ENCODE measurements at places on chromosomes 16 and 17. TPM values are rescaled to one million over a fixed set of nuclear protein-coding genes. Genes with fewer than 3 reads are reported as not detected.

Gene CLEC19A
- not detected for total RNA-seq

GRCh38 chr17:57862694-57863667 lies 13.1 kb upstream of the MRPS23 start:
- no peak for DNase-seq

Gene OR4D1
- 0.41 TPM for total RNA-seq

DNA sequence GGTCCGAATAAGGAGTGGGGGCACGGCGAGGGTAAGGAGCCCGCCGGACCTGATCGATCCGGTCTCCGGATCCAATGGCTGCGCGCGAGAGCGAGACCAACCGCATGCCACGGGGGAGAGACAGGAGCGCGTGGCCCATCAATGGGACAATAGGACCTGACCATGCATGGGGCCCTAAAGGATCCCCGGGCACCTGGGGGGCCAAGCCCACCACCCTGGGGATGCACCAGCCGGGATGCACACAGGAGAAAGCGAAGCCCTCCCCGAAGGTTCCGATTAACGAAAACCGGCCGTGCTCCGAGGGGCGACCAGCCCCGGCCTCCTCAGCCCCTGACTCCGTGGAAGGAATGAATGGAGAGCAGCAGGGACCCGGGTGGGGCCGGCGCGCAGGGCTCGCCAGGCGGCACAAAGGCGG lies 525 bp downstream of the JPT1 start:
- DNase-seq: peak; percentile 58

GRCh38 chr17:10114931-10115535 lies 83.4 kb downstream of the GAS7 start:
- DNase-seq: no peak

GRCh38 chr17:8004899-8005298 lies 2.5 kb downstream of the GUCY2D start:
- no peak for DNase-seq

GRCh38 chr16:22195695-22196558 lies 10.2 kb upstream of the EEF2K start:
- DNase-seq: peak; percentile 90

- DNase-seq: no peak
Measured at GRCh38 chr17:80738020-80738808, 193.6 kb downstream of the RPTOR start.

Data from naive thymus-derived CD4-positive, alpha-beta T cell (primary cell).